ENCODE measurements at places on chromosomes 16 and 17. TPM values are rescaled to one million over a fixed set of nuclear protein-coding genes. Genes with fewer than 3 reads are reported as not detected.
A peak's percentile ranks its signal among the peaks of the same experiment; 100 is the strongest.

- no peaks in the 10 kb centered on the region for H3K4me1 ChIP-seq
- H3K4me3 ChIP-seq: no peak overlapping the region
- no peak overlapping the region for H3K27ac ChIP-seq
- no peak for DNase-seq
- no peaks in the 10 kb centered on the region for H3K36me3 ChIP-seq
Measured at GRCh38 chr16:12173121-12173520, 196.6 kb downstream of the SNX29 start.

DNA sequence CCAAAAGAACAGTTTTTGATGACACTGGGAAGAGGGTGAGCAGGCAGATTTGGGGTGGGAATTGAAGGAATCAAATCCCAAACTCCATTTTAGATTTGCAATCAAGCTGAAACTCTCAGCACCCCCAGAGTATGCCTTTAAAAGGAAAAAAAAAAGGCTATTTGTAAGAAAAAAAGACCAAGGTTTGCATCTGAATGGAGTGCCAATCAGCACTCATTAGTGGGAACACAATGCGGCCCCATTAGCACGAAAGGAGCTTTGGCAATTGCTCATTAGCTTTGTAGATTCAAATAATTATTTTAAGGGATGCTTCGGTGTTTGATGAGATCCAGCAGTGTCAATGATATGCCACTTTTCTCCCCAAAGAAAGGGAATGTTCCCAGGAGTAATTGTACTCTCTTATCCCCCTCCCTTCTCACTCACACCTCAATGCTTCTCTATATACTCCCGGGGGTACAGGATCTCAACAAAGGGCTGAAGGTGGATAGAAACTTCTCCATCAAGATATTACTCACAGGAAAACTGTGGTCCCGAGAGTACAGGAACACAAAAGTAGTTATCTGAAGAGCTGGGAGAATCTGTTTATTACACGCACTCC, 32.2 kb downstream of the CHP2 start:
- no peak for DNase-seq
- peaks cover 2% of the 10 kb centered on the region for H3K27me3 ChIP-seq
- no peak overlapping the region for H3K27ac ChIP-seq
- no peaks in the 10 kb centered on the region for H3K4me1 ChIP-seq

CES4A gene
- total RNA-seq: 14.2 TPM

DNA sequence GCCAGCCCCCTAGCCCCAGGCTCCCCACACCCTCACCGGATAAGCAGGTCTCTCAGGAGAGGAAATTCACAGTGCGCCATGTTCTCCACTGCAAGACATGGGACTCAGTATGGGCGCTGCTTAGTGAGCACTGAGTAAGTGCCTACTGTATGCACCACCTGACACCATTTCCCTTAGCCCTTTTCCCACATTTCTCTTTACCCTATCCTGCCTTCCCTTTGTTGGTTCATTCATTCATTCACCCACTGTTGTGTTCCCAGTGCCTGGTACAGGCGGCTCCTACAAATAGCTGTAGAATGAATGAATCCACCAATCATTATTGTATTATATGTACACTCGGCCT, 10.1 kb downstream of the SEPTIN12 start:
- H3K36me3 ChIP-seq: no peaks in the 10 kb centered on the region
- H3K4me1 ChIP-seq: no peaks in the 10 kb centered on the region
- H3K27ac ChIP-seq: no peak overlapping the region
- no peak for DNase-seq
- H3K27me3 ChIP-seq: no peaks in the 10 kb centered on the region

GRCh38 chr17:36837195-36837938, 99.9 kb upstream of the LHX1 start:
- no peaks in the 10 kb centered on the region for H3K36me3 ChIP-seq
- no peak overlapping the region for H3K27ac ChIP-seq
- no peak overlapping the region for H3K4me3 ChIP-seq
- no peaks in the 10 kb centered on the region for H3K4me1 ChIP-seq
- H3K27me3 ChIP-seq: no peaks in the 10 kb centered on the region
- peak; percentile 20 for DNase-seq

OR1A1 gene
- total RNA-seq: not detected

Measured in aorta (tissue), 5 donors.